ENCODE measurements at places on chromosomes 13 and 19.

DNA sequence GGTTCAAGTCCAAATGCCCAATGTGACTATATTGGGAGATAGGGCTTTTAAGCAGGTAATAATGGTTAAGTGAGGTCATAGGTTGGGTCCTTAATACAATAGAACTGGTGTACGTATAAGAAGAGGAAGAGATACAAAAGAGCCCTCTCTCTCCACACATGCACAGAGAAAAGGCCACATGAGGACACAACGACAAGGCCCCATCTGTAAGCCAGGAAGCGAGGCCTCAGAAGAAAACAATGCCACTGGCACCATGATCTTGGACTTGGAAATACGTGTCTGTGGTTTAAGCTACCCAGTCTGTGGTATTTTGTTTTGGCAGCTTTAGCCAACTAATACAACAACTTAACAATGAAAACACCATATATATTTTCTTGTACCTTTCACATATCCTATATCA is 23.4 kb upstream of the RFC3 start:
- no peak for DNase-seq

DNA sequence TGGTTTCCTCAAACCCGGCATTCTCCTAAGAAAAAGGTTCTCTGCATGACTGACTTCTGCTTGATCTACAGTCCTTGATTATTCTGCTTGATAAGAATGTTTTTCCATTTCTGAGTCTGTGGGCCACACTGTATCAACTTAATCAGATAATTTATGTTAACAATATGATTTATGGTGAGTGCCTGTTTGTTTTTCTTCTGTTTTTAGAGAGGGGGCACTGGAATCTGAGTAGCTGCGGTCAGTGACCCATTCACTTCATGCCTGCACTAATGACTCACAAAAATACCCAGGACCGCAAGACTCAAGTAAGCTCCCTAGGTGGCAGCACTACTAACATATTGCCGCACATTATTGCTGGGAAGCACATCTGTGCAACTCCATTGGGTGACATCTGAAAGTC is 542.3 kb upstream of the ATXN8OS start:
- peak; percentile 10 for DNase-seq

DNA sequence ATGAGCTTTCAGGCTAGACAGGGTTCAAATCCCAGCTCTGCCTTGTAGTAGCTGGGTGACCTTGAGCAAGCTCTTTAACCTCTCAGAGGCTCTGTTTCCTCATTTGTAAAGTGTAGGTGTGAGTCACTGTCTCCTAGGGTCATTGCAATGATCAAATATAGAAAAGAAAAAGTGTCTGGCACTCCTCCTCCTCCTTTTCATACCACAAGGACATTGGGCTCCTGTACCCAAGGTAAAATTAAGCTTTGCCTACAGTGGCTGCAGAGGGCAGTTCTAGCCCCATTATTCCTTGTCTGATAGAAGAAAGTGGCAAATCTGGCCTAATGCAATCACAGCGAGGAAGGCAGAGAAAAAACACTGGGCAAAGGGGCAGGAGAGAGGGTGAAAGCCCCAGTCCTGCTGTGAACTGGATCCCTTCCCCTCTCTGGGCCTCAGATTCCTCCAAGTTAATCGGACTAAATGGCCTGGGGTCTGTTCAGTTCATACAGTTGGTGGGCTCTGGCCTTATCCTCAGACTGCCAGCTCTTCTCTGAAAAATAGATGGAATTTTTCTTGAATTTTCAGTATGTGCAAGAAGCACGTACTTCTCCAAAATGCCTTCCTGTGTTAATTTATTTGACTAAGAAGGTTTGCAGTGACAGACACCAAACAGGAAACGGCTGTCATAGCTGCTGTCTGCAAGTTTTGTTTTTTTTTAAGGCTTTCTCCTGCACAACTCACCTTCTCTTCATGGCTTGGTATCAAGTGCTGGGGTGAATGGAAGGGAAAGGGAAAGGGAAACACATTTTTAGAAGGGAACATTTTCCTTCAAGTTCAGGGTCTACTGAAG is 35.3 kb downstream of the RGCC start:
- DNase-seq = no peak

- no peak for DNase-seq
These were observed 1.9 kb downstream of the GTPBP3 start for GRCh38 chr19:17339088-17339741.

GRCh38 chr13:19759669-19760068 is 23.1 kb downstream of the PSPC1 start:
- DNase-seq = no peak

- DNase-seq = no peak
These were observed 2.7 kb upstream of the FAM174C start for GRCh38 chr19:1272423-1273262.

DNA sequence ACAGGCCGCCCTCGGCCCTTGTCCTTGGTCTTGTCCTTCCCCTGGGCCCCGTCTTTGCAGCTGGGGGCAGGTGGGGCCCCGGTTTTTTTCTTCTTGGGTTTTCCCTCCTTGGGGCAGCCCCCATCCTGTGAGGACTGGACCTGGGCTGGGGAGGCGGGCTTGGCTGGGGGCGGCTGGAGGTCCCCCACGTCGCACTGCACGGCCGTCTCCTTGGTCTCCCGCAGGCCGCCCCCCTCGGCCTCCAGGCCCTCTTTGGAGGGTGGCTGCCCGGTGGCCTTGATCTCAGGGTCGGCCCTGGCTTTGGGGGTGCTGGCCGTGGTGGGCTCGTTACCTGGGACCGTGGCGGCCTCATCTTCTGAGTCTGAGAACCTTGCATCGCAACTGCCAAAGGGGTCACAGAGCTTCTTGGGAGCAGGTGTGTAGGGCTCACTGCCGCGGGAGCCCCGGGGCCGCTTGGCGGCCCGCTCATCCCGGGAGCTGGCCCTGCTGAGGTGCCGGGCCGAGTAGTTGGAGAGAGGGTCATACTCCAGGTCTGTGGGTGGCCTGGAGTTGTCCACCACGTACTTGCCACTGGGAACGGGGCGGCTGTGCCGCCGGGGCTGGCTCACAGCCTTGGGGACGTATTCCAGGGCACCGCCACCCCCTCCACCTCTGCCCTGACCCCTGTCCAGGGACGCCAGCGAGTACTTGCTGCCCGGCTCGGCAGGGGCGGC is 15.6 kb upstream of the ATP8B3 start:
- no peak for DNase-seq

DNA sequence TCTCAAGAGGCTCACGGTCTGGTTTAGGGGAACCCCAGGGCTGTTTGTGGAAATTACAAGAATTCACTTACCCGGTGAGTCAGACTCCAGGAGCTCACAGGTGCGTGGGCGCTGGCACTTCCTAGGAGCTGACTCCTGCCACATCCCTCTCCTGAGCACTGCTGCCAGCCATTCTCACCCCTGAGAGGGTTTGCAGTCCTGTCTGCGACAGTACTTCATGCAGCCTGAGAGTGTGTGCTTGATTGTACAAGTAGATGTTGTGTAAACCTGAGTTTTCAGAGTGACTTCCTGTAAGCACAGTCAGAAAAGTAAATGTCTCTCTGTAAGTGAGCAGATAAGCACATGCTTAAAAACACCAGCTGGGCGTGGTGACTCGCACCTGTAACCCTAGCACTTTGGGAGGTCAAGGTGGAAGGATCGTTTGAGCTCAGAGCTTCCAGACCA is 8.1 kb downstream of the MRPL4 start:
- DNase-seq = no peak

GRCh38 chr19:39796000-39796498 is 17.4 kb downstream of the LEUTX start:
- DNase-seq = no peak

DNA sequence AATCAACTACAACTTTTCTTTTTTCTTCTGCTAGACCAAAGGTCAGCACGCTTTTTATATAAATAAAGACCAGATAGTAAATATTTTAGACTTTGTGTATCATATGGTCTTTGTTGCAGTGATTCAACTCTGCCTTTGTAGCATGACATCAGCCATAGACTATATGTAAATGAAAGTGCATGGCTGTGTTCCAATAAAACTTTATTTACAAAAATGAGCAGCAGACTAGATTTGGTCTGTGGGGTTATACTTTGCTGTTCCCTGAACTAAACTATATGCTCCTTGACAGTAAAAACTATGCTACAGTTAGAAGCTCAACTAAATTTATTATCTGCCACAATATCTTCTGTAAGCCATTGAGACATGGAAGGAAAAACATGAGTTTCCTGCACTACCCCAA is 100.0 kb downstream of the RNASEH2B start:
- DNase-seq = no peak

DNA sequence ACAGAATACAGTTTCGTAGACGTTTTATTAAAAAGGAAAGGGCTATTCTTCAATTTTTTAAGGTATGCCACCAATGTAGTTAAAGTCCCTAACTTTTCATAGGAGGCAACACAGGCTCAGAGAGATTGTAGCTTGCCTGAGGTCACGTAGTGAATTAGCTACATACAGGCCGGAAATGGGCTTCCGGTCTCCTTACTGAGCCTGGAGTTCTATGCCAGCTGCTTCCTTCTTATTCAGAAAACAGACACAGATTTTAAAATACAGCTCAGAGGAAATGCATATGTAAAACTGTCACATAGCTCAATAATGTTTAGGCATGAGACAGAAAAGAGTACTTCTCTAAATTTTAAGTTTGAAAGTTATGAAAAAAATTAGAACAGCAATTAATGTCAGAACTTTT is 85.4 kb upstream of the TUBA3C start:
- DNase-seq = no peak

- peak; percentile 81 for DNase-seq
These were observed 2.0 kb downstream of the SPRY2 start for GRCh38 chr13:80338781-80339562.

GRCh38 chr13:57748096-57748495 is 116.6 kb downstream of the PCDH17 start:
- no peak for DNase-seq

DNA sequence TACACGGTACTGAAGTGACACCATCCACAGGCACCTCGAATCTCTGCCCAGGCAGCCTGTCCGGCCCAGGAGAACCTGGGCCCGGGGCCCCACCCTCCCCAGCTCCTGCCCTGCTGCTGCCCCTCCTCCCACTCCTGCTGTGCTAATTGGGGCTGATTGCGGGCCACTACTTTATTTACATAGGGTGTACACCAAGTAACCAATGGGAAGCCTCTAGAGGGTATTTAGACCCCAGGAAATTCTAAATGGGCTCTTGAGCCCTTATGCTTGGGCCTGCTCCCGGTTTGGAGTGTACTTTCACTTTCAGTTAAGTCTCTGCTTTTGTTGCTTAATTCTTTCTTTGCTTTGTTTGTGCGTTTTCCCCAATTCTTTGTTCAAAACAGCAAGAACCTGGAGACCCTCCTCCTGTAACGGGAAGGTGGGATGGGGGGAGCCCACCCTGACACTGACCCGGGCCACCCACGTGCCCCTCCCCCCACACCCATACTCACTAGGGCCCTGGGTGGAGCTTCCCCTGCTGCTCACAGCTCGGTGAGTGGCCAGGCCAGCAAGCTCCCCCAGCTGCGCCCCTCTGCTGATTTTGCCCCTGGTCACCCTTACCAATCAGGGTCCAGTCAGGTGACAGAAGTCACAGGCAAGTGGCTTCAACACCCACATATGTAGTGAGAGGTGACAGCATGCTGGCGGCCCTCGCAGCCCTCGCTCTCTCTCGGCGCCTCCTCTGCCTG is 9.4 kb downstream of the SCGB2B2 start:
- peak; percentile 72 for DNase-seq

DNA sequence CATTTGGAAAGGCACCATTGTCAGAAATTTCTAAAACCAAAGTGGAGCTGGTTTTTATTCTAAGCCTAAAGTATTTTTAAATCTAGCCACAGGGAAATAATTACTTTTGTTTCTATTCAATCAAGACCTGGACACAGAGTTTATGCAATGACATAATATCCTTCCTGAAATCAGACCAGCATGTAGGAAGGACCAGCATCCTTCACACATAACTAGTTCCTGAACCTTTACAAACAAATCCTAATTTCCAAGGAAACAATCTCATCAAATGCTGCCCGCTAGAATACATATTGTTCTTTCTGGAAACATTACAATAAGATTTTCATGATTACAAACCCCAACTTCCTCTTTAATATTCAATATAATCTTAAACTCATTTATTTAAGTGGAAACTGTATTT is 1.5 kb downstream of the STARD13 start:
- no peak for DNase-seq
